ENCODE measurements at places on chromosomes 13 and 19.
A peak's percentile ranks its signal among the peaks of the same experiment; 100 is the strongest.

- no peak for DNase-seq
Measured at GRCh38 chr13:95154413-95154886, 146.8 kb downstream of the ABCC4 start.

- no peak for DNase-seq
Measured at GRCh38 chr13:42255886-42256285, 16.1 kb upstream of the AKAP11 start.

DNA sequence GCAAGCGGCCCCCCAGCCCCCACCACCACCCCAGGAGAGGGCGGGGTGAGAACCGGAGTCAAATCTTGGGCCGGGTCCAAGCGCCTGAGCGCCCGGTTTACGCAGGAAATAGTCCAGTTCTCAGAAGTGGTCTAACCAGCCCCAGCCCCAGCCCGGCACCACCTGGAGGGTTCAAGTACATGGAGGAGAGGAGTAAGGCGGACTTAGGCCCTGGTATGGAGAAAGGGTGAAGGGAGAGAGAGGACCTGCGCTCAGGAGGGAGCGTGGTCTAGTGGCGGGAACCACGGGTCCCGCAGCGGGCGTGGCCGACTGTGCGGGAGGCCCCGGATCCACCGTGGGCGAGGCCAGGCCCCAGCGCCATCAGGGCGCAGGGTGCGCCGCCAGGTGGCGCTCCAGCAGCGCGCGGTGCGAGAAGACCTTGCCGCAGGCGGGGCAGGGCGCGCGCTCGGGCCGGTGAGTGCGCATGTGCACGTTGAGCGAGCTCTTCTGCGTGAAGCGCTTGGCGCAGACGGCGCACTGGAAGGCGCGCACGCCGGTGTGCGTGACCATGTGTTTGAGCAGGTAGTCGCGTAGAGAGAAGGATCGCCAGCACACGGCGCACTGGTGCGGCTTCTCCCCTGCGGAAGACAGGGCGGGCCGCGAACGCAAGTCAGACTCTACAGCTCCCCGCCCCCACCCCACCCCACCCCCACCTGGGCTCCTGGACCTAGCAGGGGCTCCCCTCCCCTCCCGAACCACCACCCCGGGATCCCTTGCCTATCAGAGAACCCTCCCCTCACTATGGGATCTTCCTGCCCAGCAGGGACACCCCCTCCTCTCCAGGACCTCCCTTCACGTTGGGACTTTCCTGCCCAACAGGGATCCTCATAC, 2.1 kb upstream of the SLC27A5 start:
- peak; percentile 97 for DNase-seq

DNA sequence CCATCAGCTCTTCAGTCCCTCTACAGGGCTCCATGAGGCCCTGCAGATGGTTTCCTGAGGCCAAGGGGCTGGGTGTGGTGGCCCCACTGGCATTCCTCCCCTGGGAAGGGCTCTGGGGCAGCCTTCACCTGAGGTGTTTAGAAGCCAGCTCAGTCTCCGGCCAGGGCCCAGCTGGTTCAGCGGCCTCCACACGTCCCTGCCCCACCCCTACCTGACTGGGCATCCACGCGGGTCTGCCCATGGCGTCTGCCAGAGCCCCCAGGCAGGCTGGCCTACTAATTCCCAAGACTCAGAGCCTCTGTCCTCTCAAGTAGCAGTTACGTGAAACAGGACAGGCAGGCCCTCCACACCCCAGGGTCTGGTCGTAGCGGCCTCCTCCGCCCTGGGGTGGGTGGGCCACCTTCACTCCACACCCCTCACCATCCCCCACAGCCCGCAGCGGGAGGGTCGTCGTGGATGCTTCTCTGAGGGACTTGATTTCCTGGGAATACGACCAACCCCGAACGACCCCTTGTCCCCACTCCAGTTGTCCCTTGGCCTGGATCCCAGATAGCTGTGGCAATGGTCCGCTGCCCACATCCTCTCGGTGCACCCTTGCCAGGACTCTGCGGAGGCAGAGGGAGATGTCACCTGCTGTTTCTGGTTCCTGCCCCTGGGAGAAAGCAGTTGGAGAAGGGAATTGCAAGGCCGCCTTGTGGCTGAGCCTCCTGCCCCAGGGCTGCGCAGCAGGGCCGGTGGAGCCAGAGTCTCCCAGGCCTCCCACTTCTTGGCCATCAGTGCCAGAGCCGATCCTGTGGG, 24.3 kb downstream of the CAPN12 start:
- no peak for DNase-seq

DNA sequence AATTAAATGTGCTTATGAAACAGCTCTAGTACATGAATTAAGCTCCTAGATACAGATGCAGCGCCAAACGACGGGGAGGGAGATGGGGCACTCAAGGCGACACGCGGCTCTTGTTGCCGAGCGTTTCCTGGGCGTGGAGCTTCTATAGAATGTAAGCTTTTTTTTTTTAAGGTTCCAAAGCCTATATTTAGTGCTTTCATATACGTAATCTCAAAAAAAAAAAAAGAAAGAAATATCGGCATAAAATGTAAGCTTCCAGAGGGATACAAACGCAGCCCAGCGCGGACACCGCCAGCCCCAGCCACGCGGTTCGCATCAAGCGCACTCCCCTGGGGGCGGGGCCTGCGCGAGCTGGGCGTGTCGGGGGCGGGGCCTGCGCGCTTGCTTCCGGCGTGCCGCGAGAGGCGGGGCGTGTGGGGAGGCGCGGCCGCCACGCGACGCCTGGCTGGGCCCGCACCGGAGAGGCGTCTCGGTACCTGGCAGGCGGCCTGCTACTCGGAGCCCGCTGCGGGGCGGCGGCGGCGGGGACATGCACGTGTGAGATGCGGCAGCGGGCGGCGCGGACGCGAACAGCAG, at the start of gene URI1:
Gene URI1 (plus strand): TSS at position 412 of the 576 bp plus-strand sequence. CDS start 309 bp downstream, outside the sequence.
- DNase-seq: peak; percentile 98

DNA sequence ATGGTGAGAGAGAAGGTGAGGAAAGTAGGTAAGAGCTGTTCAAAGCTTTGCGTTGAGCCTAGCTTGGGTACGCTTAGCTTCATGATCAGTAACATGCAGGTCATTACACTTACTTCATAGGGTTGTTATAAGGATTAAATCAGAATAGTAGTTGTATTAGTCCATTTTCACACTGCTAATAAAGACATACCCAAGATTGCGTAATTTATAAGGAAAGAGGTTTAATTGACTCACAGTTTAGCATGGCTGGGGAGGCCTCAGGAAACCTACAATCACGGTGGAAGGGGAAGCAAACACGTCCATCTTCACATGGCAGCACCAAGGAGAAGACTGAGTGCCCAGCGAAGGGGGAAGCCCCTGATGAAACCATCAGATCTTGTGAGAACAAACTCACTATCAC, 21.9 kb downstream of the GPALPP1 start:
- no peak for DNase-seq

DNA sequence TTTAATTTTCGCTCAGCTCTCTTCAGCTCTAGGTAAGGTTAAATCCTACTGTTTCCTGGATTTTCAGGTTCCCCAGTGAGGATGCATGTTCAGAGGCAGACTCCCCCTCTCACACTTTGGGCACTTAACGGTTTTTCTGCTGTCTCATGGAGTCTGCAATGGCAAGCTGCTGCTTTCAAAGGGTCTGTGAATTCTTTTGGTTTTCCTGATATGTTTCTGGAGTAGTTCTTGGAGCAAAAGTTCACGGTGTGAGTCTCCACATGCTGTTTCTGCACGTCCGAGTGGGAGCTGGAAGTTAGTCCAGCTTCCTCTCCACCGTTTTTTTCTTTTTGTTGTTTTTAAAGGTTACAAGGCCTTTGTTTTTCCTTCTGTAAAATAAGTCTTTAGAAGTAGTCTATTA, 35.4 kb downstream of the DNAJC15 start:
- no peak for DNase-seq

- no peak for DNase-seq
Measured at GRCh38 chr13:35518337-35518946, 42.0 kb upstream of the MAB21L1 start.

DNA sequence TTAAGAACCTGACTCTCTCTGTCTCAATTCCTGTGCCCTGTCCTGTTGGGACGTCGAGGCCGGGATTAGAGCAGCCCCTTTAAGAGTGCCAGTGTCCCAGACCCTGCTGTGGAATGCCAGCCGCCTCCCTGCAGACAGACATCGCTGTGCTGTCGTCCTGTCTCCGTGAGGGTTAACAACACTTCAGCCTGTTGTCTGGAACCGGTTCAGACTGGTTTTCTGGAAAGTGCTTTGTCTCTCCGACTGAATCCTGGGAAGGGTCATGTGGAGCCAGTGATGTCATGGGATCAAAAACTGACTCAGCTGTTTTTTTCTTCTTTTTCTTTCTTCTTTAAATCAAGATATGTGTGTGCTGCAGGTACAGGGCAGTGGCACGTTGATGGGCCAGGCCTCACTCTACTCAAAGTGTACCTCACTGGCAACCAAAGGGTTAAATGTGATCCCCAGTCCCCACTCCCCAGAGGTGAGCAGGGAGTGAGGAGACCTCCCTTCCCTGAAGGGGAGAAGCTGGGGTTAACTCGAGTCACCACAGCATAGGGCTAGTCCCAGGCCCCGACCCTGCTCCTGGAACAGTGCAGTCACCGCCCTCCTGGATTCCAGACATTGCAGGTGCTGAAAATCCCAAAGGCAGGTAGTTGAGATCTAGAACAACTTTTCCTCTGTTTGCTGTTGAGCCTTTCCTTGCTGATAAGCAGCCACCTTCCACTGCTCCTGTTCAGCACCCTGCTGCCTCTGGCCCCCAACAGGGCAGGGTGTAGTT, 50.8 kb downstream of the TSSK6 start:
- no peak for DNase-seq

DNA sequence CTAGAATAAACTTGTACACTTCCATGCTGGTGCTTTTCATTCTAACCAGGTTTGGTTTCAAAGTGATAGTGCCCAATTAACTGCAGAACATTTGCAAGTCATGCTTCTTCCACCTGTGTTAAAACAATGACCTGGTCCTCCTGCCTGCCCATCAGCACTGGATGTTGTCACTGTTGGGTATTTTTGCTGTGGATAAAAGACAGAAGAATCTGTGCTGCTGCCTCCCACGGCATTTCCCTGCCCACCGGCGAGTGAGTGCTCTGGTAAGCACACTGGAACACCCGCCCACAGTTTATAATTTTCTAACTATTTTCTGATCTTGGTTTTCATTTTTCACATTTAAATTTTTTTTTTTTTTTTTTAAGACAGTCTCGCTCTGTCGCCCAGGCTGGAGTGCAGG, 2.3 kb upstream of the AKAP8 start:
- no peak for DNase-seq

DNA sequence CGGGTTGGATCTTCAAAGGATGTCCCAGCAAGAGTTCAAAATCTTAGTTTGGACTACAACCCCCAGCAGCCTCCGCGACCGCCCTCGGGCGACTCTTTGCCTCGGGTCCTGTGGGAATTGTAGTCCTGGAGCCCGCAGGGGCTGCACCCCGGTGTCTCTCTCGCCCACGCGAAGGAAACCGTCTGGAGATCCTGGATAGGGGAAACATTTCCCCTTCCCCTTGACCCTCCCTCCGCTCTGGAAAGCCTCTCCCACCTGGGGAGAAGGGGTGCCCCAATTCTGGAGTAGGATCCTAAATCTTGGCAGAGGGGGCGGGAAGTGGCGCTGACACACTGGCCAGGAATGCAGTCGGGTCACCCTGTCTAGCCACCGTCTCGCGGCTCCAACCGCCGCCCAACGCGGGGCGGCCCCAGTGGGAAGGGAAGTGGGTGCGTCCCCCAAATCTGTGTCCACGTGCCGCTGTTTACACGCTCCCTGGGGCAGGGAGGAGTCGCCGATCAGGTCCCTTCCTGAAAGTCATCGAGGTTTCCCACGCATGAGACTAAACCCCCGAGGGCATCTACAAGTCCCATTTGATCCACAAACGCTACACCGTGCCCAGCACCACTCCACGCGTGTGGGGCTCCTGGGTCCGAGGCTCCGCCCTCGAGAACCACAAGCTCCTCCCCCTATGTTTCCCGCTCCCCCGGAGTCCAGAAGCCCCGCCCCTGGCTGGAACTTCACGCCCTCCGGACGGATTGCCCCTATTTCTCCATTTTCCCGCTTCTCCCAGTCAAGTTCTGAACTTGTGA, 761 bp upstream of the PPP1R13L start:
- DNase-seq: peak; percentile 76

GRCh38 chr19:30408734-30409301, 36.6 kb downstream of the ZNF536 start:
- no peak for DNase-seq

GRCh38 chr19:47098608-47099007, 15.0 kb downstream of the ZC3H4 start:
- no peak for DNase-seq

DNA sequence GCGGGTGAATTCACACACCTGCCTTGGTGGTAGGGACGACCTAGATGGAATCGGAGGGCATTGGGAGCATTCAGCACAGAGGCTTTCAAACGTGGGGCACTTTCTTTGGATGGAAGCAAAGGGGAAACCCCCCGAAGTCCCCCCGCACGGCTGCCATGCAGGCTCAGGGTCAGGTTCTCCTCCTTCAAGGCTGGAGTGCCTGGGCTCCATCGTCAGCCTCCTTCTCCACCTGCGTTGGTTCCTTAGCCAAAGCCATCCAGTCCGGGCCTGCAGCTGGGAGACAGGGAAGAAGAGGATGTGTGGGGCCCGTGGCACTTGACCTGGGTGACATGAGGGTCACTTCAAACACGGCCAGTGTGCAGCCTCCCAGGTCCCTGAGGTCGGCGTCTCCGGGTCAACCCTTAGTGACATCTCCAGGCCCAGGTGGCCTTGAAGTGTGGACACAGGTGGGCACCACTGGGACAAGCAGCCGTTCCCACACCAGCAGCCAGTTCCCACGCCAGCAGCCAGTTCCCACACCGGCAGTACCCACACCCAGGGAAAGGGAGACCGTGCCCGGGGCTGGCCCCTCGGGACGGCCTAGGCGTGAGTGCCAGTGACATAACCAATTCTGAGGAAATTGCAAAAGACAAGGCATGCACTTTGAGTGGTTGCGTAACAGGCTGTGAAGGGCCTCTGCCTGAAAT, 116.0 kb downstream of the SOX1 start:
- DNase-seq: no peak

GRCh38 chr13:80040196-80040980, 300.5 kb downstream of the SPRY2 start:
- no peak for DNase-seq

- no peak for DNase-seq
Measured at GRCh38 chr13:106090001-106090400, 445.5 kb downstream of the EFNB2 start.

DNA sequence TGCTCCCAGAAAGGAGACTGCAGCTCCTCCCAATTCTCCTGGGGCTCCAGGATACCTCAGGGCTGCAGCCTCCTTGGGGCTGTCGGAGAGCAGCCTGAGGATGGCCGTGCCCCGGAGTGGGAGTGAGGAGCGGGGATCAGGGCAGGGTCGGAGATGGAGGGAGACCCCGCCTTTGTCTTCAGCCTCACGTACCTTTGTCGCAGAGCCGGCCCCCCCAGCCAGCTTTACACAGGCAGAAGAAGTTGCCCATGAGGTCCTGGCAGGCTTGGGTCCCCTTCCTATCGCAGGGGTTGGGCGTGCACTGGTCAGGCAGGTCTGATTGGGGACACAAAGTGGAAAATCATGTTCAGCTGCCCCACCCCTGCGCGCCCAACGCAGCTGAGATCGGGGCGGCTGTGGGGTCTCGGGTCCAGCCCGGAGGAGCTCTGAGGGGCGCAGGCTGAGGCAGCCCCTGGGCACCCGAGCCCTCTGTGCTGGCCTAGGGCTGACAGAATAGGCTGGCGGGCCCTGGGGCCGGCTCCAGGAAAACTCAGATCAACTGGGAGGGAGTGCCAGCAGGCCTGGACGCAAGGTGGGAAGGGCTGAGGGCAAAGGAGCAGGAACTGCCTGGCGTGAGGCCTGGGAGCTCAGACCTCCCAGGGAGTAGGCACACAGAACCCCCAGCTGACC, 24.2 kb downstream of the GAS6 start:
- DNase-seq: no peak

- no peak for DNase-seq
Measured at GRCh38 chr13:74979703-74980102, 502.3 kb downstream of the TBC1D4 start.

- no peak for DNase-seq
Measured at GRCh38 chr13:39411511-39411910, 191.5 kb downstream of the LHFPL6 start.
